Ammon's horn (tissue), 1 donor: ENCODE measurements at places on chromosomes 5 and 9.

GRCh38 chr5:155833287-155833686, 493.7 kb upstream of the SGCD start:
- no peak for DNase-seq

DNA sequence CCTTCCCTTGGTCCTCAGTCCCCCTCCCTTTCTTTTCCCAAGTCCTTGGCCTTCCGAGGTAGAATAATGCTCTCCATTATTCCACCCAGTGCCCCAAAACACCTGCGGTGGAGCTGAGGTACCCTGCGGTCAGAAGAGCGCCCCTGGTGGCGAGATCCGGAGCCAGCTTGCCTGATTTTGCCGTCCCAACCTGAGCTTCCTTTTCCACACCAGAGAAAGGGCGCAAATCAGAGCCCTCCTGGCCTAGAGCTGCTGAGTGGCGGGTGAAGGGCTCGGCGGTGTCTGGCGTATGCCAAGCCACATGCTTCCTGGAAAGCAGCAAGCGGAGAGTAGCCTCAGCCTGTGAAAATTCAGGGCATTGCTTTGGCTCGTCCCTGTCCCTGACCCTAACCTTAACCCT, 21.1 kb upstream of the CARTPT start:
- no peak for DNase-seq

- DNase-seq = no peak
Measured at GRCh38 chr9:123070198-123070597, 36.7 kb downstream of the GPR21 start.

GRCh38 chr5:149682532-149683075, 47.5 kb upstream of the PPARGC1B start:
- DNase-seq = no peak

DNA sequence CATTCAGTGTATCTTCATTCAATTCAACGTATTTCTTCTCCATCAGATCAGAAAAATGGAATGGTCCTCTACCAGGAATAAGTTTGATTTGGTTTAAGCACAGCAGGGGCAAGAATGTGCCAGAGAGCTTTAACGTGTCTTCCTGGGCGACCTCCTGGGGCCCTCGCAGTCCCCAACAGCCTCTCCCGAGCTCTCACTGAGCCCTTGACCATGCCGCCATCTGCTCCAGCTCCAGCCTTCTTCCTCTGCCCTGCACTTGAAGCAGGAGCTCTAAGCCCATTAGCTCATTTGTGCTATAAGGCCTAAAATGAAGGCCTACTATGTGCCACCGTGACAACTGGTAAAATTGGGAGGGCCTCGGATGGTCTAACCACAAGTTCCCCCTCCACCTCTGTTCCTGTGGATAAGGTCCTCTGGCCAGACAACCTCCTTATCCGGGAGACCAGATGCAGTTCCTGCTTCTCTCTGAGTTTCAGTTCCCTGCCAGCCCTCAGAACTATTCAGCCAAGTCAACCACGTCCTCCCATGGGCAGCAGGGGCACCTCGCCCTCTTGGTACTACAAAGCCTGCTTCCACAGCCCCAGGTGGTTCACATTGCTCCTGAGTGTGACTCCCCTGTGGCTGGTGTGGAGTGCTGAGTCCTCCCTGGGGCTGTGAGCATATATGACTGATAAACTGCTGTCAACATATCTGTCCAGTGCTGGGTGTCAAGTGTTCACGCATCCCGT, 35.8 kb downstream of the C5orf15 start:
- DNase-seq = peak; percentile 61

- DNase-seq = no peak
Measured at GRCh38 chr9:115877852-115878438, 275.6 kb upstream of the PAPPA start.

DNA sequence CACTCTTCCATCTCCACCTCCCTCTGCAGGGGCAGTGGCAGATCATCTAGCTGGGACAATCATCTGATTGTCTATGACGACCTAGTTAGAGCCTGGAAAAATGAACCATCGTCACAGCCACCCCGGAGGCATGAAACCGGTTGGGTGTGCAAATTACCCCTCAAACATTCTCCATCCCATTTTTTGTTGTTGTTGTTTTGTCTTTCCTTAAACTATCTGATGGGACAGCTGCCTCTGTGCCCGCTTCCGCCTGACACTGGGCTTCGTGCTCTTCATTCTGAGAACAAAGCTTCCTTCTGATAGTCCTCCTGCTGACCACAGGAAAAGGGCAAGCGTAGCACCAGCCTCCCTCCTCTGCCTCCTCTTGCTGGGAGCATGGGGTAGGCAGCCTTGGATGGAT, 7.0 kb upstream of the NDST1 start:
- DNase-seq = peak; percentile 82

DNA sequence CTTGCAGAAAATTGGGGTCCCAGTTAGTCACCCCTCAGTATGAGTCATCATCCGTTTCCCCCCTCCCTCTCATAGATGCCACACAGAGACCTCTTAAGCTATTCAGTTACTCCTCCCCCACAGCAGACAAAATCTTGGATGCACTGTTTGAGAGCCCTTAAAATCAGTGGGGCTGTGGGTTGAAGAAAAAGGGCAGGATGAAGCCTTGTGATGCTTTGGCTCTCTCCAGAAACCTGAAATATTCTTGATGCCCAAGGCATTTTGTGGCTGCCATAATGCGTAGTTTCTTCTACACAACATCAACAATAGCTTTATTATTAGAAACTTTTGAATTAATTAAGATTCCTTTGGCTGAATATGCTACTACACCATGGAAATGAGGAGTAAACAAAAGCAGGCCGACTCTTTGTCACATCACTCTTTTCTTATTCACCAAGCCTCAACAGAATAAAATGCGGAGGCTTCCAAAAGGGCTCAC, 133.8 kb downstream of the MRPS30 start:
- peak; percentile 12 for DNase-seq

- no peak for DNase-seq
Measured at GRCh38 chr5:104184264-104184663, 621.7 kb upstream of the NUDT12 start.

DNA sequence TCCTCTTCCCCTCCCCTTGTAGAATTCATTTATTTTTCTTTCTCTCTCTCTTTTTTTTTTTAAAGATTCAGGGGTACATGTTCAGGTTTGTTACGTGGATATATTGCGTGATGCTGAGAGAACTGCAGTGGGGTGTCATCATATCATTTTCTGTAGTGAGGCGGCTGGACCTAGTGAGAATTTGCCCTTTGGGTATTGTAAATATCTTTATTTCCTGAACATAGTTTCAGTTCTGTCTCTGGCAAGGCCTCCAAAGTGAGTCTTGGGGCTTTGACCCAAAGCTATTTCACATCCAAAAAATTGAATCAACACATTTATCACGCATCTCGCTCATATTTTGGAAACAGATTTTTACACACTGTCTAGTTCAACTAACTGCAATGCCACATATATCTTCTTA, 25.4 kb upstream of the MYOT start:
- DNase-seq = no peak

DNA sequence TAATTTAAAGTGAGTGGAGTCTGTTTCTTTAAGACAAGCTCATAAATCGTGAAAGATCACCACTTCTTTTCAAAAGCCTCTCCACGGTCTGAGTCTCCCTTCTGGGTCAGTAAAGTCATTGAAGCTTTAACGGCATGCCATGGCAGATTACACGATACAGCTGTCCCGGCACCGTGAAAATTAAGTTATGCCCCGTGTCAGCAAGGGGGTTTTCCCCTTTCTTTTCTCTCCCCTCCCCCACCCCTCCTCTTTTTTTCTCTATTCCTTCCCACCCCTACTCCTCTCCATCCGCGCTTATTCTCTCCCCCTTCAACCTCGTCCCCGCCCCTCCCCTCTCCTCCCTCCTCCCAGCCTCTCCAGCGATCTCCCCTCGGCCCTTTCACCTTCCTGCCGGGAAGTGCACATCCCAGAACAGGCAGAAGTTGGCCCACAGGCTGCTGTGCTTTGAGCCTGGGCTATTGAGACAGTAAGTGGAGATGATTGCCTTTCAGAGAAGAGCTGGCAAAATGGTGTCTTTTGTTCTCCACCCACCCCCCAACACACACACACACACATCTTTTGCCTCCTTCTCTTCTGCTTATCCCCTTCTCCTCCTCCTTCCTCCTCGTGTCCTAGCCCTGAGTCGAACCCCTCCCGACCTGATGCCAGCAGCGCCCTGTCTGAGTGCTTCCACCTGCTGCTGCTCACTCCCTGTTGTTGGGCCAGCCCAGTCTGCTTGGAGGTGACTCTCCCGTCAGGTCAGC, 44.1 kb downstream of the GAS1 start:
- no peak for DNase-seq

- no peak for DNase-seq
Measured at GRCh38 chr5:132566657-132567056, 9.9 kb downstream of the RAD50 start.

- DNase-seq = no peak
Measured at GRCh38 chr9:133112663-133113026, 8.4 kb downstream of the RALGDS start.

- peak; percentile 44 for DNase-seq
Measured at GRCh38 chr9:135146766-135147473, 59.5 kb downstream of the OLFM1 start.

DNA sequence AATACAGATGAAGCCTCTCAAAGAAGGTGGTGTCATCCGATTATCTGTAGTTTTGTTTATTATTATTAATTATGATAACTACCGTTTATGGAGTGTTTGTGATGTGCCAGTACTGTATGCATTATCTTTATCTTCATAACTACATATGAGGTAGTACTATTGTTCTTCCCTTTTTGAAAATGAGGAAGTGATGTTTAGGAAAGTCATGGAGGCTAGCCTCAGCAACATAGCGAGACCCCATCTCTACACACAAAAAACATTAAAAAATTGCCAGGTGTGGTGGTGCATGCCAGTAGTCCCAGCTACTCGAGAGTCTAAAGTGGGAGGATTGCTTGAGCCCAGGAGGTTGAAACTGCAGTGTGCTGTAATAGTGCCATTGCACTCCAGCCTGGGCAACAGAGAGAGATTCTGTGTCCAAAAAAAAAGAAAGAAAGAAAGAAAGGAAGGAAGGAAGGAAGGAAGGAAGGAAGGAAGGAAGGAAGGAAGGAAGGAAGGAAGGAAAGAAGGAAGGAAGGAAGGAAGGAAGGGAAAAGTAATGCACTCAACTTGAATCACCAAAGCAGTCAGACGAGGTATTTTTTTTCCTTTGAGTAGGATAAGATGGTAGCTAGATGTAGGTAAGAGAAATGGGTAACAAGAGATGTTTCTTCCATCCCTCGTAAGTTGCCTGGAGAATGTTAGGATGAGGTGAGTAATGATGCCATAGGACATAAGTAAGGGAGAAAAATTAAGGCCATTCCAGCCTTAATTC, 47.8 kb downstream of the PAM start:
- no peak for DNase-seq

DNA sequence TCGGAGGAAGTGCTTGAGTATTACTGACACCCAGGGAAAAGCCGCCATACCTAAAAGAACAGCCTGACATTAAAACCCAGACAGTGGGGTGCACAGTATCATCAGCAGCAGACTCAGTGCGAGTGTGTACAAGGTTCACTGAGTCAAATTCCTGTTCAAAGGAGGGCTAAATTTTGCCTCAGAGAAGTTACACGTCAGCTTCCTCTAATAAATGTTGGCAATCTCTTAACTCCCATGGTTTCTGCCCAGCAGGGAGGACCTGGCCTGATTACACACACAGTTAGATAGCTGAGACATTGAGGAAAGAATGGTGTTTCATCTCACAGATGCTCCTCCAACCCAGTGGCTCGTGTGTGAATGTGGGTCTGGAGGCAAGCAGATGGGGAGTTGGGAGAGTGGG, 38.2 kb downstream of the NIPSNAP3B start:
- DNase-seq = no peak

- DNase-seq = no peak
Measured at GRCh38 chr9:127778280-127779135, at the start of gene SH2D3C. Gene SH2D3C, minus strand, starts transcription at chr9:127778666. Its CDS starts 39 bp downstream, at chr9:127778627.

GRCh38 chr5:67610186-67610912, 413.8 kb upstream of the CD180 start:
- DNase-seq = peak; percentile 42

- no peak for DNase-seq
Measured at GRCh38 chr9:3662671-3663070, 136.9 kb upstream of the RFX3 start.

DNA sequence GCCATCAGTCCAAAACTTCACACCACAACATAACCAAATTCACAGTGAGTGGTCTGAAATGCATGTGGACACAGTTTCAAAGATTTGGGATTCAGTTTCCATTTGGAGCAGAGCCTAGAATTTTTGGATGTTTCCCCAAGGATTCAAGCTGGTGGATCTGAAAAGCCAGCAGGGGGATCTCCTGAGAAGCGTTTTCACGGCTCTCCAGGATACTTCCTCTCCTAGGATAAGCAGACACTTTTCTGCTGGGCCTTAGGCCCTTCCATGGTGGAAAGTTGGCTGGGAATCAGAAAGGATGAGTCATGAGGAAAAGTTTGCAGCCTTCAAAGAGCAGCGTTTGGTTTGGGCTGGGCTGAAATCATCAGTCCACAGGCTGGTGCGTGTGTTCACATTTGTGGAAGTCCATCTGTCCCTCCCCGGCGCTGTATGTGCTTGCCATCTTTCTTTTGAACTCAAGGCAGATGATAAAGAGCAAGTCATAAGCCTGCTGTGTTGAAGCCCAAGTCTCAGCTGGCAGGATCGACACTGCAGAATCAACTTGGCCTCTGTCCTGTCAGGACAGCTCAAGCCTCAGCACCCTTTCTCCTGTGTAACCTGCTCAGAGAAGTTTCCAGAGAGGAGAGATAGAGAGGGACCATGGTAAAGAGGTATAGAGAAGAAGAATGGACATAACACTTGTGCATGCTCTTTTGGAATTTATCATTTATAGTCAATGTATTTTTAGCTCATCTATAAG, 152.6 kb upstream of the MSX2 start:
- DNase-seq = peak; percentile 33

DNA sequence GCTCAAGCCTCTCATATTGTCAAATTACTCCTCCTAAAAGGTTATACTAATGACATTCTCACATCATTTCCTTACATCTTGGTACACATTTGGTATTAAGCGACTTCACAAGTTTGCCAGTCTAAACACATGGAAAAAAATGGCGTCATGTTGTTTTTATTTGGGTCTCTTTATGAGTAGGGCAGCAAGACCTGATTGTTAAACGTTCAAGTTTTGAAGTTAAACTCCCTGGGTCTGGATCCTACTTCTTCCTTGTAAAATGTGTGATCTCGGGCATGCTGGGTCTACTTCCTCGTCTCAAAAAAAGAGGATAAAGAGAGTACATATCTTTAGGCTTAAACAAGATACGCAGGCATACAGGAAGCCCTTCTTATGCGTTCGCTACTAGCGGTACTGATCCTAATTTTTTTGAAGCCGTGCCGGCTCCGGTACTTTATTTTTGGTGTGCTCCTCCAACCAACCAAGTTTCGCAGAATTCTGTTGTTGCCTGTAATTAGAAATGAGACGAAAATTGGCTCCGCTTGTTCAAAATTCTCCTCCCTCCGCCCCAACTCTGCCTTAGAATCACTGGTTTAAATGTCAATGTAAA, 596 bp upstream of the CDC37L1 start:
- peak; percentile 32 for DNase-seq

DNA sequence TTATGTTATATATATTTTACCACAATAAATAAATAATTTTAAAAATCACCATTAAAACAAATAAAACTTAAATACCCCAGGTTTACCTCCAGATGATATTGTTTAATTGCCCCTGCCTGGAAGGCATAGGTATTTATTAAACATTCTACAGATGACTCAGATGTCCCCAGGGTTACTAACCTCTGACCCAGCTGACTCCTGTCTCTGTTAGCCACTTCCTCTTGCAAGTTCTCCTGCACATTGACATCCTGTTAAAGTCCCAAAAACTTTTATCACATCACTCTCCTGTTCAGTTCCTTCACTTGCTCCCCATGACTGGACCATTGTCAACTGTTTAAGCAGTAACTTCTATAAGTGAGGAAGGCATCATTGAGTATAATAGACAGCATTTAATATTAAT, 37.0 kb upstream of the RAB3C start:
- DNase-seq = no peak
